Suprapubic skin (tissue), 4 donors: ENCODE measurements at places on chromosomes 16 and 17. TPM values are rescaled to one million over a fixed set of nuclear protein-coding genes. Genes with fewer than 3 reads are reported as not detected.

DNA sequence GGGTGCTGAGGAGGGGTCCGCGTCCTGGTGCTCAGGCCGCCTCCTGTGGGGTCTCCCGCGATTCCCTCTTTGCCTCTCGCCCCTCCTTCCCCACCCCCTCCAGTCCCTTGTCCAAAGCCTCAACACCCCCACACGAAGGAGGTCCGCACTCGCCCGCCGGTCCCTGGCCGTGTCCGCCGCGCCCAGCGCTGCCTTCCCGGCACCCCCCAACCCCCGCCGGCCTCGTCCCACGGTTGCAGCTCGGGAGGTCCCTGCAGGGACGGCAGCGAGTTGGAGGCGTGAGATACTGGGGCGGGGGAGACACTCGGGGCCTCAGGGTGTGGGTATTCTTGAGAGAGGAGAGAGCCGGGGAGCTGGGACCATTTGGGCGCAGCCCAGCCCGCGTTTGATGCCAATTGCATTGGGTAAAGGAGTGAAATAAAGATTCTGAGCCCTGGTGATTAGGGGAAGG is 468 bp downstream of the FLYWCH2 start:
- DNase-seq, result no peak

DNA sequence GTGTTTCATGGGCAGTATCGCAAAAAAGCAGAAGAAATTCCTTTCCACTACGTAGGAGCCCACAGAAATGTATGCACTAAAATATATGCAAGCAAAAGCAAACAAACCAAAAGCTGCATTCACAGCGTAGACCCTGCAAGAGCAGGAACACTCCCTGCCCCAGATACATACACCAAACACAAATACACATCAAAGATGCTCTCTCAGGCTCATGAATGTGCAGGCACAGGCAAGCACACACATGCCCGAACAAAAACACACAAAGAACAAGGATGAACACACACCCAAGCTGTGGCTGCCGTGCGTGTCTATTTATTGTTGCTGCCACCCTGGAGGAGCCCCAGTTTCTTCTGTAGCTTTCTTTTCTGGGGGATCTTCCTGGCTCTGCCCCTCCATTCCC is 1.7 kb downstream of the NUPR1 start:
- DNase-seq, result no peak

DNA sequence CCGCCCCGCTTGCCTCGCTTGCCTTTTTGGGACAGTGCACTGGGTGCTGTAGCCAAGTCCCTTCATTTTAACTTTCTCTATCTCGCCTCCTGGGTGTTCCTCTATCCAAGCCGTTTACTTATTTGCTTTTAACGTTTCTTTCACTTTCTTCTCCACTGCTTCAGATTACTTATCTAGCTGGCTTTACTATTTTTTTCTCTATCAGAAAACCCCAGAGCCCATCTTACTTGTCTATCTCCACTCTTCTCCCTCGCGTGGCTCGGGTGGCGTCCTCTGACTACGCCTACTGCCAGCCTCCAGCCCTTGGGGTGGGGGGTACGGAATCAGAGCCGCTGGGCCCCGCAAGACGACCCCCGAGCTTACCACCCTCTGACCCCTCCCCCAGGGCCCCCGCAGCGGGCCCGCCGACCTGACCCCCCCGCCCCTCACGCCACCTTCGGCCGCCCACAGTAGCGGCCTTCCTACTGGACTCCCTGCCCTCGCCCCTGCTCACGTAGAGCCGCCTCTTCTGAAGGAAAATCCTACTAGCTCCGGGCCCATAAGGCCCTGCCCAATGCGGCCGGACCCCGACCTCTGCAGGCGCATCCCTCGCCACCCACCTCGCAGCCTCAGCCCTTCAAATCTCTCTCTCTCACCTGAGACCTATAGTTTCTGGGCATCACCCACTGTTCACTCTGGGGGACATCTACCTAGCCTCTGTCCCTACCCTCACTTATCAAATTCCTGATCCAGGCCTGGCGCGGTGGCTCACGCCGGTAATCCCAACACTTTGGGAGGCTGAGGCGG is 1.0 kb upstream of the SLC12A4 start:
- peak; percentile 64 for DNase-seq

GRCh38 chr16:80015566-80015965 is 415.0 kb upstream of the MAF start:
- DNase-seq, result no peak

DNA sequence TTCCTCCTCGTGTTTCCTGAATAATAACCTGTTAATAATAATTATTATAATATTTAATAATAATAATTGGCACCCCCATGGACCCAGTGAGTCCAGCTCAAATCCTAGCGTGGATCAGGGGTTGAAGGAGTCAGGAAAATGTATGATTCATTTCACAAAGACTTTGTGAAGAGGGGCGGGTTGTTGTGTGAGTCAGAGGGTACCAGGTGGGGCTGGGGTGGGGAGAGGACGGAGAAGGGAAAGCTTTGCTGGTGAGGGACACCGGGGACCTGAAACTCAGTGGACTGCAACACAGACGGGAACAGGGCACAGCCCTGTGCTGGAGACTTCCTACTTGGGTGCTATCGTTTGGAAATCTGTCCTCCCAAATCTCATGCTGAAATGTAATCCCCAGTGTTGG is 3.1 kb upstream of the ADORA2B start:
- no peak for DNase-seq

GRCh38 chr16:3924763-3925162 is 44.2 kb upstream of the CREBBP start:
- no peak for DNase-seq

DNA sequence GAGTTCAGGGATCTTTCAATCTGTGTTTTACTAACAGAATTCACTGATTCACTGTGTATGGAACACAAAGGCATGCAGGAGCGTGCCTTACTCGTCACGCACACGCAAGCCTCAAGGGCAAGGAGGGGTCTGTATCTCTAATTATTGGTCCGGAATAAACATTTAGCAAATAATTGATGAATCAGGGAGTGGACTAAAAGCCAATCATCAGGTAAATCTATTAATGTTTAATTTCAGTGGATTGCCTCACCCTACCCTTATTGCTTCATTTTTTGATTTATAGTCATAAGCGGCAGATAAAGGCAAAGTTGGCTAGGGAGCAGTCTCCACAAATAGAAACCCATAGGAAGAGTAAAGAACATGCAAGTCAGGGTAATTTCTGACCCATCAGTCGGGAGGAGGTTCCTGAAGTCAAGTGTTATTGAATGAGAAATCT is 7.4 kb upstream of the HSD17B2 start:
- no peak for DNase-seq

- no peak for DNase-seq
Measured at GRCh38 chr17:51230306-51230705, 29.5 kb downstream of the MBTD1 start.

DNA sequence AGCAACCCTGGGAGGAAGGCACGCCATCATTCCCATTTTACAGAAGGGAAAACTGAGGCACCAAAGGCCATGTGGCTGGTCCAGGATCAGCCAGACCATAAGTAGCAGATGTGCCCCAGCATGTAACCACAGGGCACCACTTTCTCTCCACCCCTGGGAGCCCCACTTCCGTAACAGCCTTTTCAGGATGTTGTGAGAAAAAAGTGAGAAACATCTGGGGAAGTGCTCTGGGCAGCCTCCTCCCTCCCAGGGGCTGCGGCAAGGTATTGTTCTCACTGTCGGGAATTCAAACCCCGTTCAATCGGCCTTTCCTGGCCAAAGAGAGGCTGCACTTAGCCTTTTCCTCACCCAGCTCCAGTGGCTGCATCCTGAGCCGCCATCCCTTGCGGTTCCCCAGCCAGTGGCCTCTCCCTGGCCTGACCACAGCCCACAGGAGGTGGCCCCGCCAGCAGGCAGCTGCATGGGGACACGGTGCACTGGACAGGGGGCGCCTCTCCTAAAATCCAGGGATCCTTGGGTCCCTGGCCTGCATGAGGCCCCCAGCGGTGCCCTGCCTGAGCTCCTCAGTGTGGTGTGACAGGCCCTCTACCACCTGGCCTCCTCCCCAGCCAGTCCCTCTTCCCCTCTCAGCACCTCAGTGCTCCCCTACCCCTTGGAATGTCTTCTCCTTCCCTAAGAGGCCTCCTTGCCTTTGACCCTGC is 5.7 kb upstream of the CDH5 start:
- DNase-seq, result no peak

DNA sequence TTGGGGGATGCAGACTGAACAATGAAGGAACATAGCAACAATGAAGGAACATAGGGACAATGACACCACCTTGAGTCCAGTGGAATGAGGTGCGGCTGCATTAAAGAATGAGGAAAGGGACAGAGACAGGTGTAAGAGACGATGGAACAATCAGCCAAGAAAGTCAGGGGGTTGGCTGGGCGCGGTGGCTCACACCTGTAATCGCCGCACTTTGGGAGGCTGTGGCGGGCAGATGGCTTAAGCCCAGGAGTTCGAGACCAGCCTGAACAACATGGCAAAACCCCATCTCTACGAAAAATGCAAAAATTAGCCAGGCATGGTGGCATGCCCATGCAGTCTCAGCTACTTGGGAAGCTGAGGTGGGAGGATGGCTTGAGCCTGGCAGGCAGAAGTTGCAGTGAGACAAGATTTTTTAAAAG is 13.6 kb upstream of the CBFB start:
- peak; percentile 30 for DNase-seq

DNA sequence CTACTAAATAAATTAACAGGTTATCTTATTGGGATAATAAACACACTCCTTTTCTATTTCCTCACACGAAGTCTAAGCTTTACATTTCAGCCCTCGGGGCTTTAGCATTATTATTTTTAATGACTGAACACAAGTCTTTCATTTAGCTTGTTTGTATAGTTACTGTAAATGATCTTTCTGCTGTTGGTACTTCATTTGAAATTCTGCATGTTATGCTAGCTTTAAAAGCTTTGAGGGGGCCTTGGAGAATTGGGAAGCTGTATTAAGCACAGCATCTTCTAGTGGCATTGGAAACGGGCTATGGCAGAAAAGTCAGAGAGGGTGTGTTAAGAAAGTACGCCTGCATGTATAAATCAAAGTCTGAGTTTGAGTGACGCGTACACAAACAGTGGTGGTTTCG is 243.7 kb downstream of the FTO start:
- DNase-seq, result no peak

- no peak for DNase-seq
Measured at GRCh38 chr16:49857423-49858181, 1.7 kb upstream of the ZNF423 start.

GRCh38 chr16:72092832-72093447 is 480 bp downstream of the TXNL4B start:
- no peak for DNase-seq

- no peak for DNase-seq
Measured at GRCh38 chr16:769184-769784, 8.8 kb downstream of the MSLN start.

DNA sequence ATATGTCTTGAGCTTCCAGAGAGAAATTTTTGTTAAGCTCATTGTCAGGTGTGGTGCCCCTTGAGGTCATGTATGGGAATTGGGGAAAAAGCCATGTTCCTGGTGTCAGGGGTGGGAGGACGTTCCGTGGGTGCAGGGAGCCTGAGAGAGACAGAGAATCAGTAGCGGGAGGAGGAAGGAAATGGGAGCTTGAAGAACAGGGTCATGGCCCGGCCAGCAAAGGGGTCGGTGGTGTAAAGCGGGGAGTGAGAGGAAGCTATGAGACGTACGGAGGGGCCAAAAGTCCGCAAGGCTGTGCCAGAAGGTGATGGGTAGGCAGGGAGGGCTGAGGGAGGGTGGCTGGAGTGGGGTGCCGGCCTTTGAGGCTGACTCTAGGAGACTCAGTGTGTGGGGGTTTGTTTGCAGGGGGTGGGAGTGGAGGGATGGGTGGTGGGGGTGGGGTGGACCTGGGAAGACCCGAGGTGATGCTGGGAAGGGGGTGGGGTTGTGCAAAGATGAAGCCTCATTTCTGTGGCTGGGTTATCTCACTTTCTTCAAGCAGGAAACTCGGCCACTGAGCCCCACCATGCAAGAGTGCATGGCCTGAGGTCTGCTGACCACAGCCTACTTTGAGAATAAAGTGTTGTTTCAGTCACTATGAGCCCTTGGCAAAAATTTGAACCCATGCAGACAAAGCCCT is 63.6 kb downstream of the PLCG2 start:
- DNase-seq, result no peak

- no peak for DNase-seq
Measured at GRCh38 chr17:58755269-58755576, 431 bp upstream of the PPM1E start.

- DNase-seq, result no peak
Measured at GRCh38 chr17:66038125-66038524, 153.8 kb downstream of the CEP112 start.

GRCh38 chr16:8753416-8754054 is 43.9 kb downstream of the TMEM186 start:
- DNase-seq, result no peak

Gene UQCRC2
- total RNA-seq, result 124 TPM

Gene DNAAF8
- total RNA-seq, result not detected

Gene CA5A
- not detected for total RNA-seq

Gene EFTUD2
- 114 TPM for total RNA-seq

Gene C17orf100
- 3.3 TPM for total RNA-seq

Gene HIC1
- total RNA-seq, result 9.5 TPM

Gene TMED6
- total RNA-seq, result 0.98 TPM

Gene STH
- total RNA-seq, result not detected

Gene SALL1
- total RNA-seq, result 0.08 TPM

Gene CDK5R1
- total RNA-seq, result 6.6 TPM

Gene DEXI
- 58.3 TPM for total RNA-seq

Gene TP53TG3D
- total RNA-seq, result not detected
